T-helper 1 cell (primary cell): ENCODE measurements at places on chromosomes 7 and 10.

DNA sequence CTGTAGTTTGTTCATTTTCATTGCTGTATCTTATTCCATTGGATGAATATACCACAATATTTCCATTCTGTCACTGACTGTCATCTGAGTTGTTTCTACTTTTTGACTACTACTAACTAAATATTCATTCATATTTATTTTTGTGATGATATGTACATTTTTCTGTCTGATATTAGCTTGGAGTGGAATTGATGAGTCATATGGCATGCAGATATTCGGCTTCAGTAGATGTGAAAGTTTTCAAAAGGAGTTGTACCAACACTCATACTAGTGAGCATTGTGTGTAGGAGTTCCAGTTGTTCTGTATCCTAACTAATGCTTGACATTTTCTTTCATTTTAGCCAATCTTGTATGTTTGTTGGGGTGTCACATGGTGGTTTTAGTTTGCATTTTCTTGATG lies 7.7 kb downstream of the RUNDC3B start:
- no peak for DNase-seq

DNA sequence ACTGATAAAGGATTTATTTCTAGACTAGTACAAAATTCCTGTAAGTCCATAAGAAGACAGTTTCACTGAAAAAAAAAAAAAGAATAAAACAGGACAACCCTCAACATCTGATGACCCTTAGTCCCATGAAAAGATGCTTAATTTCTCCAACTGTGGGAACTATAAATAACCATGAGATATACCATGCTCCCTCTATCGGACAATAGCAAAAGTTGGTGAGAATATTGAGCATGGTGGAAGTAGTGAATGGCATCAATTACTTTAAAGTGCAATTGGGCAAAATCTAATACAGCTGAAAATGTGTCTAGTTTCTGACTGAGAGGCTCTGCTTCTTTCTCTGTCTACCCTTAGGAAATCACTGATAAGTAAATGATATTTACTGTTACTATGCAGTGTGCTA lies 348.8 kb downstream of the SUGCT start:
- no peak for DNase-seq

- no peak for DNase-seq
Observed at GRCh38 chr7:48594349-48594748, 330.0 kb upstream of the CDC14C start.

- no peak for DNase-seq
Observed at GRCh38 chr10:11663763-11664555, 52.5 kb upstream of the USP6NL start.

DNA sequence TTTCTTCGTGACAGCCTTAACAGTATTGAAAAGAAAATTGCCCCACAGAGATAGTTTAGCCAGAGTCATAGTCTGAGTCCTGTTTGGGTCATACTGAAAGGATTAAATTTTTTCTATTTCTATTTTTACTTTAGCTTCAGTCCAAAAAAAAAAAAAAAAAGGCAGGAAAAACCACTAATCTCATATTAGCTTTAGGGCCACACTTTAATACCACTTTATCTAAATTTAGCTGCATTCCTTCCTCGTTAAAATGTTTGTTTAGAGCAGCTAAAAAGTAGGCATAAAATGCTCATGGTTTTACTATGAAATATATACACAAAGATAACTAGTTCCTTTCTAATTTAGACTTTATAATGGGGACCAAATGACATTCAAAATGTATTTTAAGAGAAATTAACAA lies 216.5 kb upstream of the TMEM196 start:
- no peak for DNase-seq

GRCh38 chr7:140242057-140243031 lies 65.6 kb upstream of the KDM7A start:
- no peak for DNase-seq

- DNase-seq = no peak
Observed at GRCh38 chr10:131204406-131205152, 106.9 kb downstream of the TCERG1L start.

- no peak for DNase-seq
Observed at GRCh38 chr7:100358027-100358856, at the start of gene PILRB. TSS of gene PILRB (plus strand) at chr7:100358117. CDS start at chr7:100358303, 186 bp downstream.

DNA sequence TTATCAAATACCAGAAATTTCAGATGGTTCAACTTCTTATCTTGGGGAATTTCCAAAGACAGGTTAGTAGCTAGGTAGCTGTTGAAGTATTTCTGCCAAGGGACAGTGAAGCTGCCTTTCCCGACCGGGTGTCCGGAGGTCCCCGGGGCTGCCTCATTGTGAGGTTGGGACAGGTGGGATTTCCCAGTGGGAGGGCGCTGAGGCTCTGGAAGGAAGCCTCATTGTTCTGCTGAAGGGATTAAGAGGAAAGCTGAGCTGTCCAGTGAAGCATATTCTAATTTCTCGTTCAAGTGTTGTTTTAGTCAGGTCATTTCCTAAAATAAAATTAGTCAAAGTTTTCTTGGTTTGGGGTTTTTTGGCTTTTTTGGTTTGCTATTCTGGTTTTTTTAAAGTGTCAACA lies 244.2 kb downstream of the MGMT start:
- DNase-seq = no peak

DNA sequence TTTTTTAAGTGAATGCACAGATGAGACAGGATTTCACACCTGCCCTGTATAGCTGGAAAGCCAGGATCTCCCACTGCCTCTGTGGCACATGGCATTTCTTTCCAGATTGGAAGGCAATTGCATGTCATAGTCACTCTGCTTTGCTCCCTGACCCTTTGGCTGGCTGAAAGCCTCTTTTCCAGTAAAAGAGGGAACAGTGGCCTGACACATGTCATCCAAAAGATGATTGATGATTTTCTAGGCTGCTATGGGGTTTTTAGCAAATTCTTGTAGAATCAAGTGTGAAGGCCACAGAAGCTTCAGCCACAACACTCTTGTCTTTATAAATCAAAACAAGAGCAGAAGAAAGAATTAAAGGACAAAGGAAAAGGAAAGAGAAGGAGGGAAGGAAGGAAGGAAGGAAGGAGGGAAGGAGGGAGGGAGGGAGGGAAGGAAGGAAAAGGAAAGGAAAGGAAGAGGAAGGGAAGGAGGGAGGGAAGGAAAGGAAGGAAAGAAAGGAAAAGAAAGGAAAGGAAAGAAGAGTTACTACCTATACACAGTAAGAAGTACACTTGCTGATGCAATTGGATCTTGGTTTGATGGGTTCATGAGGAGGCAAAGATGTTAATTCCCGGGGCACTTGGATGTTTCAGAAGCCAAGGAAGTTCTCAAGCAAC lies 158.9 kb upstream of the FRMD4A start:
- no peak for DNase-seq

DNA sequence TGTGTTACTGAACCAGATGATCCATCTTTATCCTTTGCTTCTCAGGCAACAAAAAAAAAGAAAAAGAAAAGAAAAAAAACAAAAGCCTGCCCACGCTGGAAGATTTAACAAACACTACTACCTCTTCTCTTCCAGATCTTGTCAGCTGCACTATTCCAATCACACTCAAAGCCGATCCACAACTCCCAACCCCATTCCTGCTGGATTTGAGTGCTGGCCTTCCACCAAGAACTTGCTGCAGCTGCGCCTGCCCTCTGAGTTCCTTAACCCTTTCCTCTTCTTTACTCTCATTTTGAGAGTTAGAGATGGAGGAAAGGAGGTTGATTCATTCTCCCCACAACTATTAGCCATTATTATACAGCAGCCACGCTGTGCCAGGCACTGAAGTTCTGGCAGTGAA lies 16.0 kb upstream of the ITGA8 start:
- no peak for DNase-seq

DNA sequence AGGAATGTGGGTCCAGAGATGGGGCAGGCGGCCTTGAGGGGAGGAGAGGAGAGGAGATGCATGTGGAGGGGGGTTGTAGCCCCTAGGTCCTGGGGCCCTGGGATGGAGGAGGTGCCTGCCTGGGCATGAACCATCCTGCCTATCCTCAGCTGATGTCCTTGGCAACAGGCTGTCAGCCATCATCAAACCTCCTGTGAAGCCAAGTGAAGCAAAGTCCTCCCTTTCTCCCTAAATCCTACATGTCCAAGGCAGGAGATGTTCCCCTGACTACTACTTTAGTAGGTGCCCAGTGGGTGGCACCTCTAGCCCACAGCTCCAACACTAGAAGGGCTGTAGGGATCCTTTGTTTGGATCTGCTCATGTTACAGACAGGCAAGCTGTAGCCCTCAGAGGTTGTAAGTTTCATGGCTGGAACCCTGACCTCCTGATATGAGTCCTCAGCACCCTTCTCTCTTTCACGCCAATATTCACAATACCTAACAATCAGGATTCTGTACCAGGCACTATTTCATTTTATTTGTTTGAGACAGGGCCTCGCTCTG lies 66.6 kb upstream of the SYPL1 start:
- no peak for DNase-seq

DNA sequence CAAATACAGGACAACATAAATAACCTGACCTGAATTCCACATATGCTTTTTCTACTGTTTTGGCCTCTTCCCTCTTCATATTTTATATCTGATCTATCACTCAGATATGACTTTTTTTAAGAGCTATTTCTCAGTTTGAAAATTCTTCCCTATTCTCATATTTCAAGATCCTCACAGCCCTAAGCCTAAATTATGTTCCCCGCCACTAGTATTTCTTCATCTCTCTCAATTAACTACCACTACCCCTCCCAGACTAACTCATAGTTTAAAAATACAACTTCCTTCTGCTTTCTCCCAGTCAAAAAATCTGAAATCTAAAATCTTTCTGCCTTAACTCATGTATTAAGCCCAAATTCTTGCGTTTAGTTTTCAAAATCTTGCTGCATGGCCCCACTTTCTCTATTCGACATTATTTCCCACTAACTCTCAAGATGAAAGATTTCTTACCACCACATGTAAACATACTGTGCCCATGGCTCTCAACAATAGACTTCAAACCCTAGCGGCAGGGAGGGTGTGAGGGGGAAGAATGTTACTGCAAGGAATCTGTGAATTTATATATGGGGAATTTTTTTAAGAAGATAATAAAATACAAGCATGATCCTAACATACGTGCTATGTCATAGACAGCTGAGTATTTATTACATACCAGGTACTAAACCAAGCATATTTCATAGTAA lies 64.6 kb downstream of the TFEC start:
- no peak for DNase-seq
